Ureter (tissue), 1 donor: ENCODE measurements at places on chromosomes 3 and 15. TPM values are rescaled to one million over a fixed set of nuclear protein-coding genes. Genes with fewer than 3 reads are reported as not detected.
A peak's percentile ranks its signal among the peaks of the same experiment; 100 is the strongest.

CYP1A2 gene
- total RNA-seq = not detected

DNA sequence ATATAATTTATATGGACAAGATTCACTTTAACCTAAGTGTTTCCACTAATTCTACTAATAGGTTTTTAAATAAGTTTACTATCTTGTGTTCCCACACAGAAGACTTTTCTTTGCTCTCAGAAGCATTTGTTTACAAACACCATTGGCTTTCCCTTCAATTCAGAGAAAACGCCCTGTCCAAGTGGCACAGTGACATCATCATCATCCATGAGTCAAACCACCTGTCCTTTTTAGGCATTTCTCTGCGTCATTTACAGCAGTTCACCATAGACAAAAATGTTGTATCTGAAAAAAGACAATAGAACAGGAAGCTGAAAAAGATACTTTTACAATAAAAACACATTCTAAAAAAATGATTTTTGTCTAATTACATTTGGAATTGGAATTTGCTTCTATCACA lies 9.3 kb upstream of the BCL2L10 start:
- DNase-seq = no peak

DNA sequence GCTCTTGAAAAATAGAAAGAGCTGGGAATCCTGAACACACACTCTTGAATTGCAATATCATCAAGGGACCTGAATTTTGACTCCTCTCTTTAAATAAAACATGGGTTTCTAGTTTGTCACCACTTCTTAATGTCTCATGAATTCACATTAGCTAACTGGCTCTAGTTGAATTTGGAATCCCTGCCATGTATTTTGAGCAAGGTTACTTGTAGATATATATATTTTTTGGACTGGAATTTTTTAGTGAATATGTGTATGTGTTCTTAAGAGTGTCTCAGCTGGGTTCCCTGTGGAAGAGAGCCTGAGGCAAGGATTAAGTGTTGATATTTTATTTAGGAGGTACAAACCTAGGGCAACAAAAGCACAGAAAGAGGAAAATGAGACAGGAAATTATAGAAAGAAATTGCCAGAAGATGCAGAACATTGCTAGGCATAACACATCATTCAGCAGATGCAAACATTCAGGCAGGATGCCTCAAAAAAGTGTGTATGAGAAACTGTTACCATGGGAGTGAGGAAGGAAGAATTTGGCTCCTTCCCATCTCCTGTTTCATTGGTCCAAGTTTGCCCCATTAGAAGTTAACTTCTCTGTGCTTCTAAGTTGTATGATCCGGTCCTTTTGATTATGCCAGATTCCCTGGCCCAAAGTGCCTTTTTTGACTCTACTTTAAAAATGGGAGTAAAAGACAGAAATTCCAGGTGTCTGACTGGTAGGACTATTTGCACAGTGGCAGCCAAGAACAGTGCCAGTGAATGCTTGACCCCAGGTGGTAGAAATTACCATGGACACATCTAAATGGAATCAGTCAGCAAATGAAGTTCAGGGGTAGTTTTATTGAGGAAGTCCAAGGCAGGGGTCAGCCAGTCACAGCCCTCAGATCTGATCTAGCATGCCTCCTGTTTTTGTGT lies 253.7 kb upstream of the TGFBR2 start:
- DNase-seq = no peak

GRCh38 chr15:78642331-78642730 lies 1.3 kb upstream of the CHRNB4 start:
- no peak for DNase-seq

DNA sequence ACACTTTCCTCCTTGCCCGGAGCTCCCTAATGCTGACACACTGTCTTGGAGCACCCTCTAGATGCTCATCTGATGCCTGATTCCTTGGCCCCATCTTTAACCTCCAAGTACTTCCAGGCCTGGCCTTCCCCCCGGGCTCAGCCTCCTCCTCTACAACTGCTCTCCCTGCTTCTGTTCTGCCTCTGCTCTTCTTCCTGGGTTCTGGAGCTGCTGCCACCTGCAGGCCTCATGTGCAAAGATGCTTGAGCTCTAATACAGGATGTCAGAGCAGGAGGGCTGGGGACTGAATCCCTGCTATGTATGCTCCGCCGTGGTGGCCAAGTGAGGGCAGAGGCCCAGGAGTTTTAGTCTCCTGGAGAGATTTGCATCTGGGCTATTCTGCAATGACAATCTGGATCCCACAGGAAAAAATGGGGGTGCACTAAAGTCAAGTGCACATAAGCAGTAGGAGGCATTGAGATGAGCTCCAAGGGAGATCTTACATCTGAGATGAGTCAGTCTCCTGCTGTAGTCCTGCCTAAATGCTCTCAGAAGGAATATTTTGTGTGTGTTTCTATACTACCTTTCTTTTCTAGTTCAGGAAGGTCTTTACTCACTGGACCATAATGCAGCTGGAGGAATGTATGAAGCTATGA lies 296.3 kb downstream of the UACA start:
- peak; percentile 57 for DNase-seq

DNA sequence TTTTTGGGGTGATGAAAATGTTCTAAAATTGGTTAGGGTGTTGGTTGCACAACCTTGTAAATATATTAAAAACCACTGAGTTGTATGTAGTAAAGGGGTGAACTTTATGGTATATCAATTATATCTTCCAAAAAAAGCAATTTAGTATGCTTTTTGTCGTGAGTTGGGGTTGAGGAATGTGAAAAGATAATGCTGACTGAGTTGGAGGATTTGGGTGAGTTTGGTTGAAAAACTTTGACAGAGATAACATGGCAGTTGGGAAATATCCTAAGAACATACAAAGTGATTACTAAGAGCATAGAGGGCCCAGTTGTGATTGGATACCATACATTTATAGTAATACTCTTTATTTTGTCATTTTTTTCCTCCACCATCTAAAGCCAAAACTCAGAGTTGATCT lies 33.6 kb downstream of the HMG20A start:
- no peak for DNase-seq
